Stimulated activated CD4-positive, alpha-beta T cell treated with anti-CD3 and anti-CD28 coated beads, Interleukin-2, amount 100 ng/mL, for 4 hours (primary cell): ENCODE measurements at places on chromosomes 6 and 20.

GRCh38 chr20:25194333-25194972 lies 1.1 kb upstream of the ENTPD6 start:
- no peak for DNase-seq

GRCh38 chr6:20660534-20660933 lies 126.3 kb downstream of the CDKAL1 start:
- DNase-seq = no peak

- no peak for DNase-seq
Measured at GRCh38 chr6:111105578-111105977, 18.3 kb downstream of the SLC16A10 start.

DNA sequence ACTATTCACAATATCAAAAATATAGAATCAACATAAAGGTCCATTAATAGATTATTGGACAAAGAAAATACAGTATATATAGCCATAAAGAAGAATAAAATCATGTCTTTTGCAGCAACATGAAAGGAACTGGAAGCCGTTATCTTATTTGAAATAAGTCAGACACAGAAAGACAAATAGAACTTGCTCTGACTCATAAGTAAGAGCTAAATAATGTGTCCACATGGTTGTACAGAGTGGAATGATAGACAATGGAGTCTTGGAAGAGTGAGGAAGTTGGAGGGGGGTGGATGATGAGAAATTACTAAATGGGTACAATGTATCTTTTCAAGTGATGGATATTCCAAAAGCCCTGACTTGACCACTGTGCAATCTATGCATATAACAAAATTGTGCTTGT lies 613.5 kb downstream of the PHF3 start:
- DNase-seq = no peak

- peak; percentile 22 for DNase-seq
Measured at GRCh38 chr6:24719125-24719971, at the start of gene C6orf62. Gene C6orf62 (minus strand): TSS chr6:24719154. CDS start chr6:24718668, 486 bp downstream.

- DNase-seq = no peak
Measured at GRCh38 chr6:1606780-1607515, 2.8 kb upstream of the FOXC1 start.

DNA sequence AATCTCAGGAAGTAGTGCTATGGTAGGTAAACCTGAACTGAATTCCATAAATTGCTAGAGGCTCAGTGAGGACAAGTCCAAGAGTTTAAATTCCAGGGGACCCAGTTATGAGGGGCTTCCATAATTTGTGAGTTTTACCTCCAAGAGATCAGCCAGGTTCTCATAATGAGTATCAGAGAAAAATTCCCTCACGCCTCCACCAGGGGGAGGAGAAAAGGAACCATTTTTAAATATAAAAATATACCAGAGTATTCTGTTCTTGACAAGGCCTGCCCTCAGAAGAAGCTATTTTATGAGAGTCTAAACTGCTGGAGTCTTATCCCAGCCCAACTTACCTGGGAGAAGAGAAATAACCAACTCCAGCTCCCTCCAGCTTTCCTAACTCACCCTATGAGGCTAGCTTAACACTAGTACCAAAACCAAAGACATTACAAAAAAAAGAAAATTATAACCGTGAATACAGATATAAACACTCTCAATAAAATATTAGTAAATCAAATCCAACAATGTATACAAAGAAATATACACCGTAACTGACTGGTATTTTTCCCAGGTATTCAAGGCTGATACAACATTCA lies 158.7 kb downstream of the TFAP2A start:
- no peak for DNase-seq

DNA sequence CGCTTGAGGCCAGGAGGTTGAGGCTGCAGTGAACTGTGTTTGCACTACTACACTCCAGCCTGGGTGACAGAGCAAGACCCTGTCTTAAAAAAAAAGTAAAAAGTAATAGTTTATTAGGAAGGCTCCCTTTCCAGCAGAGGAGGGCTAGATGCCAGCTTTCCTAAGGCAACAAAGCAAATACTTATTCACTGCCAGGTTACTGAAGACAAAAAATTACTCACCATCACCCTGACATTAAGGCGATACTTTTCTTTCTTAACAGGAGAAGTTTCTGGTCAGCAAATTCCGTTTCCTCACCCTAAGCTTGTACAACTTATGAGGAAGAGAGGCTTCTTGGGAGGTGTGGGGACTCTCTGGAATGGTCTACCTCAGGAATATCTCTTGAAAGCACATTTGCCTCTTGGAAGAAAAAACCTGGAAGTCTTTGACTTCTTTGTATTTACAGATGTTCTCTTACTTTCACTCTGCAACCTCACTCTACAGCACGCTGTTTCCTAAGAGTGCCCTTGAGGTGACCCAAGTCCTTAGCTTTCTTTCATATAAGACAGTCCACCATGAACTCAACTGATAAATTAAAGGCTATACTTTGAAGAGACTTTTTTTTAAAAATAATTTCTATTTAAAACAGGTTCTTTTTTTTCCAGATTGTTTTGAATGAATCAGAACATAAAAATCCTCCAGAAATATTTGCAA lies 52.9 kb upstream of the TRAF3IP2 start:
- no peak for DNase-seq

DNA sequence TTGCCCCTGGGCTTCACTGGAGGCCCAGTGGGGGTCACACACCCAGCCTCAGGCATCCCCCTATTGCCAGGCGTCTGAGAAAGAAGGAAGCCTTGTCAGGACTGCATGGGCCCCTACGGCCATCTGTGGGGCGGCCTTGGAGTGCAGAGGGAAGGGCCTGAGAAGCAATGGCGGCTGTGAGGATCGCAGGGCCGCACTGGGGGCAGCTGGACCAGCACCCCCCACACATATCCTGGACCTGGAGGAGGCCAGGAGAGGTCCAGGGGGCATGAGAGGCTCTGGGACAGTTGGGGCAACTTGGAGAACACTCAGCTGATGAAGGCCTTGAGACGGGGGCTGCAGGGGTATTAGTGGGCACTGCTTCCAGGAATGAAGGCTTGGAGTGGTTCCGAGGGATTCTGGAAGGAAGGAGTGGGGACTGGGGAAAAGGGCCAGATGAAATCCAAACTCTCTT lies 16.5 kb downstream of the MDFI start:
- no peak for DNase-seq

DNA sequence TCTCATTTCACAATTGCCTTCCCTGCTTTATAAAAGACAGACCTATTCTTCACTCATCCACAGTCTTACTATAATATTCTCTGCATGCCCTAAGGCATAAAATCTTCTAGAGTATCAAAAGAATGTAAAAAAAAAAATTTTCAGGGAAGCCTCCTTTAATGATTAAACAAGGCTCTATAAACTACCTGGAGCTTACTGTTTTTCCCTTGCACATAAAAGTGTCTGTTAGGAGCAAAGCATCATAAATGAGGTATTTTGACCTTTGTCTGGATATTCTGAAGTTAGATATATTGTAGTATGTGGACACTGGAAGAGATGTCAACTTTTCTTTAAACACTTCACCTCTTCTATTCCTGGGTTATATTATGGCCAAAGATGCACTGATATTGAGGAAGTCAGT lies 97.5 kb downstream of the ARHGAP18 start:
- no peak for DNase-seq

DNA sequence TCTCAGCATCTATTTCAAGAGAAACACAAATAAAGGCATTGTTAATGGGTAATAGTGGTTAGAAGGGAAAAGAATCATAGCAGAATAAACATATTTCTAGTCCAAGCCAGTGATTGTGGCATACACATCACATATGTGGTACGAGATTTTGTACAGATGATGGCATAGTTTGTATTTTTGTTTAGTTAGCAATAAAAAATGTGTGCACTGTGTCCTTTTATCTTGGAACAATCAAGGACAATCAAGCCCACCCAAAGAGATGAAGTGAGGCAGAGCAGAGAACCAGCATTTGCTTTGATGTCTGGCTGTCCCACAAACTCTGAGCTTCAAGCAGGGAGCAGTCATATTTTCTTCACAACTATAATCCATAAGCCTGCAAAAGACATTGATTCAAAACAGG lies 256.5 kb upstream of the CHD6 start:
- DNase-seq = no peak

DNA sequence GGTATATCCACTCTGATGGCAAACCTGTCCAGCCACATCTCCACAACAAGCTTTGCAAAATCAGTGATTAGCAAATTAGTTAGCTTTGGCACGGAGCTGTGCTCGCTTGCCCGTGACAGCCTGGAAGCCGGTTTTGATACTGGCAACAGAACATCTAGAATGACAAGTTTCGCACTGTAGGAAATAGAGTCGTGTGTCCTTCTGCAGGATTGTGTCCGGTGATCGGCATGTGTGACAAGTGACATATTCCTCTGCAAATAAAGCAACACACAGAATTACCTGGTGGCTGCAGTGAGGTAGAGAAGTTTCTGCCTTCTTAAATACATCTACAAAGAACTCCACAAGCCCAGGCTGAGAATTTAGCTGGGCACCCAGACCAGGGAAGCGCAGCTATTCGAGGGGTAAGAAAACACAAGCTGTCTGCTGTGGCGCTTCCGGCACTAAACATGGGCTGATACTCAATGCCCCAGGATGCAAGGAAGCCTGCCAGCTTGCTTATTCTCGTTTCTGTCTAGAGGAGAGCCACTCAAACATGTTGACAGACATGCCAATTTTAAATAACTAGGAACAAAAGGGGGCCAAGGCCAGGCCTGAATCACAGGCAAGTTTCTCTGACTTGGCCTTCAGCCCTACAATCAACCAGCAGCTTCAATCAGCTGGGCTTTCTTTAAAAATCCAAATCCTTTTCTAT lies 22.2 kb downstream of the EIF2S2 start:
- DNase-seq = no peak

GRCh38 chr6:170367241-170367640 lies 60.7 kb downstream of the FAM120B start:
- no peak for DNase-seq

- no peak for DNase-seq
Measured at GRCh38 chr20:36040571-36040970, 72.2 kb downstream of the CNBD2 start.

DNA sequence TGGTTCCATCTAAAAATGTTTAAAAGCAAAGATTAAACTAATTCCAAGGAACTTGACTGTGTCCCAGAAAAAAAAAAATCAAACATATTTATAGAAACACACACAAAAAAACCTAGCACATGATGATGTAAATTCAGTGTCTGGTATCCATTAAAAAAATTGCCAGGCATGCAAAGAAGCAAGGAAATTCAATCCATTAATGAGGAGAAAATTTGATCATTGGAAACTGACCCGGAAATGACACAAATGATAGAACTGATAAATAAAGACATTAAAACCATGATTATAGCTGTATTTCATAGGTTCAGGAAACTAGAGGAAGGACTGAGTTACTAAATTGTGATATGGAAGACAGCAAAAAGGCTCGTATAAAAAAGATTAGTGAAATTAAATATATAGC lies 34.7 kb downstream of the PDYN start:
- DNase-seq = no peak

DNA sequence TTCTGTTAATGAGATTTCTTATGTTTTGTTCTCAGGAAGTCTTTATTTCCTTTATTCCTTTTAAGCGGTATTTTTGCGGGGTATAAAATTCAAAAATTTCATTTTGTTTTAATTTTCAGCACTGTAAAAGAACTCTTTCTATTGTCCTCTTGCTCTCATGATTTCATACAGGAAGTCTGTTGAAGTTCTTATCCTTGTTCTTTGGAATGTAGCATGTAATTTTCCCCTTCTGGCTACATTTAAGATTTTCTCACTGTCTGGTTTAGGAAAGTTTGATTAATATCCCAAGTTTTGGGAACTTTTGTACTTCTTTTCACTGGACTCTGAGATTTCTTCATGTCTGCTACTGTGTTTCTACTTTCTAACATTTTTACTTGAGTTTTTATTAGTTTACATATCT lies 581.4 kb upstream of the GJE1 start:
- no peak for DNase-seq

DNA sequence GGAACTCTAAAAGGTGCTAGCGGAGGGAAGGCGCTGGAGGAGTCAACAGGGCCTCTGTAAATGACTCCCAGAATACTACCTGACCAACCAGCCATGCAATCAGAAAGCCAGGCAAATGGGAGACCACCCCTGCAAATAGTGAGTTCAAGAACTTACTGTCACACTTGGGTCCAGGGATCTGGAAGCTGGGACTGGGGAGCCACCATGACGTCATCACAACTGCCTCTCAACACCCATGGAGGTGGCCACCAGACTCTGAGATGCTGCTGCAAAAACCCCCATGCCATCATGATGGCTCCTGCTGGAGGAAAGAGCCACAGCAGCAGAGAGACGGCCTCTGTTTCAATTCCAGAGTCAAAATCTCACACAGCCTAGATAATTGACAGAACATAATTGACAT lies 8.5 kb upstream of the PDYN start:
- no peak for DNase-seq

GRCh38 chr6:168804331-168804730 lies 363.3 kb downstream of the SMOC2 start:
- DNase-seq = no peak

GRCh38 chr20:39904476-39905112 lies 784.4 kb downstream of the MAFB start:
- DNase-seq = no peak

DNA sequence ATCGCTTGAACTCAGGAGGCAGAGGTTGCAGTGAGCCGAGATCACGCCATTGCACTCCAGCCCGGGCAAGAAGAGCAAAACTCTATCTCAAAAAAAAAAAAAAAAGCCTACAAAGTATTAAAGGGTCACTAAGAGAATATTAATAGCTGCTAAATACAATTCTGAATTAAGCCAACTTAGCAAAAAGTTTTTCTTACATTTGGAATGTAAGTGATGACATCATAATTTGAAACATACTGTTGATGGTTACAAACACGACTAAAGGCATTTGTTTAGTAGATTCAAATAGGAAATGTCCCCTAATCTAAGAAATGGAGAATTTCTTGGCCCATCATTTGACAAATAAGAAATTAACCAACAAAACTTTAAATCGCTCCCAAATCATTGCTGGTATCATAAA lies 282.8 kb downstream of the RNGTT start:
- no peak for DNase-seq

DNA sequence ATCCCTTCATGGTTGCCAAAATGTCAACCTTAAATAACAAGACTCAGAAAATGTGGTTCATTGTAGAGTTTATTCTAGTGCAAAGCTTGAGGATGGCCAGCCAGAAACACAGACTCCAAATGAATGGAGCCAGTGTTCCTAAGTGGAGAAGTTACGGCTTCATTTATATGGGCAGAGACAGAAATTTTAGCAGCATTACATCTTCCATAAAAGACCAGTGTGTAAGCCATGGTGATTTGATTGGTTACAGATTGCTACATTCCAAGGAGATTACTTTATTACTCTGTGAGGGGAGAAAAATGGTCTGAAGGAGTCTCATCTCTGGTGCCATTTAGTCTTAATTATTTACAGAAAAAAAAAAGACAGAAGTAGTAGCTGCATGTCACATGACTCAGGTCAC lies 97.8 kb downstream of the OTOR start:
- no peak for DNase-seq

DNA sequence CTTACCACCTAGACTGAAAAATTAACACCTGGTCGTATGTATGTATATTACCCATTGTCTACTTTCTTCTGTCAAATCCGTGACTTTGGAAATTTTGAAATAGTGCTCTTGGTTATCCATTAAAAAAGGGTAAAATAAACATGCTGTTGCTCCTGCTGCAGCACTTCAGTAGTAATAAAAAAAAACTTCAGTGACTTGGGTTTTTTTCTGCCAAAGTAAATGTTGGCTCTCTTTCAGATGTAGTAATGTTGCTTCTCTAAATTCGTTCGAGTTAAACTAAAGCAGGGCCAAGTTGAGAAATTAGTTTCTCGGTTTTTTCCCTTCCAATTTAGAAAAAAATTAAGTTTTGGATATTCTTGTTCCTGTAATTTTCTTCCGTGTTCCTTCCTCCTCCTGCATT lies 34.2 kb downstream of the JARID2 start:
- no peak for DNase-seq

GRCh38 chr20:54389596-54390280 lies 85.7 kb upstream of the DOK5 start:
- no peak for DNase-seq

GRCh38 chr6:36073587-36073986 lies 46.0 kb downstream of the MAPK14 start:
- no peak for DNase-seq
